Regular cardiac myocyte (primary cell): ENCODE measurements at places on chromosomes 5 and 9. TPM values are rescaled to one million over a fixed set of nuclear protein-coding genes. Genes with fewer than 3 reads are reported as not detected.

The CDH10 gene
- 1.9 and 3.9 TPM in 2 replicates for total RNA-seq

The WNT8A gene
- not detected in 2 replicates for total RNA-seq

The LHX3 gene
- total RNA-seq, result under 0.01 TPM in 1 of 2 replicates, not detected in the other

The SPAAR gene
- total RNA-seq, result 0.85 and 5.0 TPM in 2 replicates

The FYB1 gene
- total RNA-seq, result under 0.01 and 0.77 TPM in 2 replicates

The RALGDS gene
- 23.4 and 38.5 TPM in 2 replicates for total RNA-seq

The ANKRD34B gene
- total RNA-seq, result not detected in 2 replicates

The KDM3B gene
- total RNA-seq, result 28.8 and 32.4 TPM in 2 replicates

The NUTM2F gene
- not detected in 2 replicates for total RNA-seq

The TRAF1 gene
- 0.96 and 2.3 TPM in 2 replicates for total RNA-seq

The CBY3 gene
- not detected in 2 replicates for total RNA-seq
